Activated T-cell treated with anti-CD3 and anti-CD28 coated beads, Interleukin-2, amount 50 U/mL, for 24 hours (primary cell): ENCODE measurements at places on chromosomes 4 and X.

- H3K4me1 ChIP-seq, result peaks cover 32% of the 10 kb centered on the region
- peaks cover 16% of the 10 kb centered on the region for H3K27me3 ChIP-seq
- no peak for DNase-seq
- no peak overlapping the region for H3K4me3 ChIP-seq
These were observed 28.3 kb downstream of the NBDY start for GRCh38 chrX:56757327-56757726.

- peaks cover 15% of the 10 kb centered on the region for H3K27me3 ChIP-seq
- H3K36me3 ChIP-seq, result no peaks in the 10 kb centered on the region
- H3K4me3 ChIP-seq, result no peak overlapping the region
- no peaks in the 10 kb centered on the region for H3K4me1 ChIP-seq
- no peak overlapping the region for H3K27ac ChIP-seq
These were observed 86.2 kb downstream of the PPEF1 start for GRCh38 chrX:18793601-18794089.

- no peaks in the 10 kb centered on the region for H3K4me1 ChIP-seq
- no peak overlapping the region for H3K4me3 ChIP-seq
- no peak for DNase-seq
- H3K27ac ChIP-seq, result no peak overlapping the region
- H3K36me3 ChIP-seq, result no peaks in the 10 kb centered on the region
These were observed 41.5 kb downstream of the PASD1 start for GRCh38 chrX:151604931-151605330.

DNA sequence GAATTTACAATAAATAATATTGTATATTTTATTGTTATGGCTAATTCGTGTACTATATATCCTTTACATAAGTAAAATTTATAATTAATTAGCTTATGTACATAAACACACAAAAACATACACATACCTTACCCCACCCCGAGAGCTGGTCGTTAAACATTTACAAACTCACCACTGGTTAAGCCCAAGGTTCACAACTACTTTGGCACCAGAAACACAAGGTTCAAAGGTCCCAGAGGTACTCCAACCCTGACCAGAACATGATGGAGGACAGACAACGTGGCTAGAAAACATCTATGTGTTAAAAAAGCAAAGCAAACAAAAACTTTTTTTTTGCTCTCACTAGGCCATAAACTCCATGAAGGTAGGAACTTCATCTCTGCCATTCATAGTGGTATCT, 37.7 kb downstream of the SLC25A5 start:
- DNase-seq, result no peak
- no peak overlapping the region for H3K27ac ChIP-seq
- H3K27me3 ChIP-seq, result peaks cover 13% of the 10 kb centered on the region
- H3K4me1 ChIP-seq, result peaks cover 10% of the 10 kb centered on the region
- no peak overlapping the region for H3K4me3 ChIP-seq

GRCh38 chr4:186485561-186486062, 69.8 kb downstream of the MTNR1A start:
- H3K36me3 ChIP-seq, result no peaks in the 10 kb centered on the region
- no peaks in the 10 kb centered on the region for H3K27me3 ChIP-seq
- H3K4me1 ChIP-seq, result no peaks in the 10 kb centered on the region

- H3K4me1 ChIP-seq, result peaks cover 5% of the 10 kb centered on the region
- DNase-seq, result no peak
- H3K4me3 ChIP-seq, result no peak overlapping the region
- H3K27ac ChIP-seq, result no peak overlapping the region
- H3K36me3 ChIP-seq, result no peaks in the 10 kb centered on the region
- peaks cover 22% of the 10 kb centered on the region for H3K27me3 ChIP-seq
These were observed 76.6 kb downstream of the TBC1D9 start for GRCh38 chr4:140679576-140679975.

DNA sequence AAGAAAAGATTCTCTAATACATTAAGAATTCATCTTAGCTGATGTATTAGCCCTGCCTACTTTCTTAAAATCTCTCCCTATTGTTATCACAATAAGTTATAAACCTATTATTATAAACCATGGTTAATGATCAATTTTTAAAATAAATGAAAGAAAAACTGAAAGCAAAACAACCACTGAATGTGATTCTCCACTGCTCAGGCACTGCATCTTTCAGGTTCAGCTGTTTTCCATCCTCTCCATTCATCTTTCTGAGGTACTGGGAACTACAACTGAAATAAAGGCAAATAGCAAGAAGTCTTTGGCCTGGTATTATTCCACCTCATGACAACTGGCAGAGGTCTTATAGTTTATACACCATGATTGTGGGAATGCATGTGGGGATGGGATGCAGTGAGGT, 798.9 kb upstream of the AADAT start:
- no peak for DNase-seq
- no peaks in the 10 kb centered on the region for H3K36me3 ChIP-seq
- H3K27ac ChIP-seq, result no peak overlapping the region

DNA sequence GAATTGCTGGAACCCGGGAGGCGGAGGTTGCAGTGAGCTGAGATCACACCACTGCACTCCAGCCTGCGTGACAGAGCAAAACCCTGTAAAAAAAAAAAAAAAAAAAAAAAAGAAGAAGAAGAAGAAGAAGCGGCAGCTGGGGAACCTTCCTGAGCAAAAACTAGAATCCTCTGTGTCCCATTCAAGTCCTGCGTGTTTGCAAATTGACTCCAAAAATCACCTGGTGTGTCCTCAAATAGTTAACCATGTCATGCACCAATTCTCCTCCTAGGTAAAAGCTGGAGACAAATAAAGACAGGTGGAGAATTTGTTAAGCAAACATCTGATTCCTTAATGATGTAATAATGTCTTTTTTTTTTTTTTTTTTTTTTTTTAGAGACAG, 31.9 kb upstream of the ASMTL start:
- H3K27me3 ChIP-seq, result no peaks in the 10 kb centered on the region
- DNase-seq, result no peak
- no peak overlapping the region for H3K4me3 ChIP-seq
- peaks cover 45% of the 10 kb centered on the region for H3K4me1 ChIP-seq
- H3K27ac ChIP-seq, result peak overlapping the region; percentile 77

- no peaks in the 10 kb centered on the region for H3K36me3 ChIP-seq
- no peak overlapping the region for H3K27ac ChIP-seq
- no peak overlapping the region for H3K4me3 ChIP-seq
- no peak for DNase-seq
These were observed 22.5 kb upstream of the GPC4 start for GRCh38 chrX:133437766-133438165.

- no peak overlapping the region for H3K4me3 ChIP-seq
- no peak overlapping the region for H3K27ac ChIP-seq
- peaks cover 33% of the 10 kb centered on the region for H3K36me3 ChIP-seq
- H3K4me1 ChIP-seq, result peaks cover 16% of the 10 kb centered on the region
- no peaks in the 10 kb centered on the region for H3K27me3 ChIP-seq
These were observed 116.8 kb downstream of the AFAP1 start for GRCh38 chr4:7822877-7823276.

DNA sequence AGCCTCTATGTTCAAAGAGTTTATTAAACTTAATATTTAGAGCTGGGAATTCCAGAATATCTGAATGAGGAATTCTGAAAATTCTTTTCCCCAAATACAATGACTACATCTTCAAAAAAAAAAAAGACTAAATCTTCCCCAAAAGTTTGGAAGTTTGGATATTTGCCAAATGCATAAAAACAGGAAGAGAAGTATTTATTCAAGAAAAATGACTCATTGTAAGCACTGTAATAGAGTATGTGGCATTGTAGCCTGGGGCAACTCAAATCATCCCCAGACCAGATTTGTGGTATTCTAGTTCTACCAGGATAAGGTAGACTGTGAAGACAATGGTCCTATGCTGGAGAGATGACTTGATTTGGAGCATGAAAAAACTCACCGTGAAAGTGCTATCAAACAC, 78.5 kb upstream of the PDHA2 start:
- H3K4me1 ChIP-seq, result no peaks in the 10 kb centered on the region
- no peaks in the 10 kb centered on the region for H3K27me3 ChIP-seq
- no peak overlapping the region for H3K4me3 ChIP-seq
- no peak for DNase-seq
- H3K27ac ChIP-seq, result no peak overlapping the region
- no peaks in the 10 kb centered on the region for H3K36me3 ChIP-seq

- peak; percentile 37 for DNase-seq
- H3K4me1 ChIP-seq, result peaks cover 27% of the 10 kb centered on the region
- peak overlapping the region; percentile 88 for H3K4me3 ChIP-seq
- H3K27ac ChIP-seq, result peak overlapping the region; percentile 86
These were observed 1.3 kb downstream of the LCORL start for GRCh38 chr4:18020145-18020670.

- peaks cover 14% of the 10 kb centered on the region for H3K4me1 ChIP-seq
- DNase-seq, result no peak
- H3K36me3 ChIP-seq, result no peaks in the 10 kb centered on the region
- no peak overlapping the region for H3K4me3 ChIP-seq
- peaks cover 4% of the 10 kb centered on the region for H3K27me3 ChIP-seq
These were observed 16.5 kb downstream of the RXFP1 start for GRCh38 chr4:158538176-158538575.

DNA sequence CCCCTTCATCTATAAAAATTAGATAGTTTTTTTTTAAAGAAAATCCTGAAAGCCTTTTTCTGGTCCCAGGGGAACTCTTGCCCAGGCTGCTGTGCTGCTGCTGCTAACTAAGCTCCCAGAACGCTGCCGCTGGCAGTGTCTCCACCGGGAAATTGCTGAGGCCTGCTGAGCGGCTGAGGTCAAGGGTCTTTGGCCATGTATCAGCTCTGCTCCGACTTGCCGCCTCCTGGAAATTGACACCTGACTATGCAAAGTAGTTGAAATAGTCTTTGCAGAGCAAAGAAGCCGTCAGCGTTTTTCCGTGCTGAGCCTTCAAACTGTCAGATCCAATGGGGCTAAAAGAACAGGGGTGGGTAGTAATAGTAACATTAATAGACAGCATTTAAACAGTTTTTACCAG, 839 bp downstream of the QDPR start:
- peak overlapping the region; percentile 90 for H3K27ac ChIP-seq
- peak; percentile 32 for DNase-seq
- peaks cover 39% of the 10 kb centered on the region for H3K4me1 ChIP-seq
- peak overlapping the region; percentile 91 for H3K4me3 ChIP-seq
- H3K27me3 ChIP-seq, result no peaks in the 10 kb centered on the region

- H3K4me3 ChIP-seq, result no peak overlapping the region
- no peak for DNase-seq
- H3K27me3 ChIP-seq, result no peaks in the 10 kb centered on the region
- H3K36me3 ChIP-seq, result no peaks in the 10 kb centered on the region
These were observed 53.1 kb downstream of the FAM114A1 start for GRCh38 chr4:38920677-38921076.

- no peak overlapping the region for H3K27ac ChIP-seq
- H3K27me3 ChIP-seq, result peaks cover 8% of the 10 kb centered on the region
- H3K36me3 ChIP-seq, result no peaks in the 10 kb centered on the region
- no peak for DNase-seq
- H3K4me1 ChIP-seq, result no peaks in the 10 kb centered on the region
- no peak overlapping the region for H3K4me3 ChIP-seq
These were observed 445.6 kb downstream of the ACTRT1 start for GRCh38 chrX:127606590-127606989.

DNA sequence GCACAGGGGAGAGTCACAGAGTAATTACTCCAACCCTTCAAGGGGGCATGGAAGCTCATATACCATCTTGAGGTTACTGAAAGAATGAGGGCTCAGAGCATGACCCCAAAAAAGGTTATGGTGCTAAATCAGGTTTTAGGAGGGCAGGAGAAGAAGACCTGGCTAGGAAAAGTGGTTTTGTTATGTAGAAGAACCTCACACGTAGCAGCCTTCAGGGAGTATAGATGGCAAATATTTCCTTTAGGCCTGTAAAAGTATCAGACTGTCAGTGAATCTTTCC, 102.0 kb upstream of the PDE5A start:
- no peak for DNase-seq
- H3K4me1 ChIP-seq, result no peaks in the 10 kb centered on the region
- H3K27ac ChIP-seq, result no peak overlapping the region
- H3K4me3 ChIP-seq, result no peak overlapping the region

GRCh38 chr4:70688795-70689231, 481 bp downstream of the UTP3 start:
- H3K4me3 ChIP-seq, result peak overlapping the region; percentile 98
- H3K36me3 ChIP-seq, result peaks cover 53% of the 10 kb centered on the region
- DNase-seq, result no peak

- H3K4me3 ChIP-seq, result peak overlapping the region; percentile 91
- H3K4me1 ChIP-seq, result peaks cover 76% of the 10 kb centered on the region
- H3K27ac ChIP-seq, result peak overlapping the region; percentile 95
- no peaks in the 10 kb centered on the region for H3K27me3 ChIP-seq
These were observed 7.9 kb downstream of the RHOH start for GRCh38 chr4:40204507-40205258.

- H3K27ac ChIP-seq, result peak overlapping the region; percentile 99
- H3K27me3 ChIP-seq, result no peaks in the 10 kb centered on the region
- H3K4me1 ChIP-seq, result peaks cover 61% of the 10 kb centered on the region
These were observed 2.2 kb downstream of the CLCN3 start for GRCh38 chr4:169622566-169622965.

GRCh38 chr4:52935317-52935716, 73.2 kb downstream of the RASL11B start:
- peaks cover 19% of the 10 kb centered on the region for H3K36me3 ChIP-seq
- H3K27ac ChIP-seq, result no peak overlapping the region
- no peak for DNase-seq
- H3K27me3 ChIP-seq, result no peaks in the 10 kb centered on the region
- no peaks in the 10 kb centered on the region for H3K4me1 ChIP-seq

DNA sequence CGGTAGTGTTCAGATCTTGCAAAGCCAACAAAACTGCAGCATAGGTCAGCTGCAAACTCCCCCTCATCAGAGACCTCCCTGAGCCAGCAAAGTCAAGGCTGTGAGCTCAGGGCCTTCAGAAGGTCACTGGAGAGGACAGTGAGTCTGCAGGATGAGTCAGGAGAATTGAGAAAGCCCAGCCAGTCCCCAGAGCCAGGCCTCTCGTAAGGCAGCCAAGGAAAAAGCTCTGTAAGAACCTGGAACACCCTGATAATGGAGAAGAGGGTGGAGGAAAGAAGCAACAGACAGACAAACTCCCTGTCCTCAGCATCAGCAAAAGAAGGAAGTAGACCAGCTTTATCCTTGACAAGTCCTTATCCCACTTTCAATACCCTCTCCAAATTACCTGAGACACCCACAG, 33.0 kb downstream of the GRIA3 start:
- no peak overlapping the region for H3K4me3 ChIP-seq
- no peak for DNase-seq
- H3K27me3 ChIP-seq, result peaks cover 16% of the 10 kb centered on the region
- no peaks in the 10 kb centered on the region for H3K4me1 ChIP-seq
- H3K27ac ChIP-seq, result no peak overlapping the region

GRCh38 chr4:185591679-185592141, 56.4 kb upstream of the PDLIM3 start:
- H3K36me3 ChIP-seq, result no peaks in the 10 kb centered on the region
- H3K27me3 ChIP-seq, result peaks cover 58% of the 10 kb centered on the region
- H3K4me1 ChIP-seq, result peaks cover 12% of the 10 kb centered on the region

DNA sequence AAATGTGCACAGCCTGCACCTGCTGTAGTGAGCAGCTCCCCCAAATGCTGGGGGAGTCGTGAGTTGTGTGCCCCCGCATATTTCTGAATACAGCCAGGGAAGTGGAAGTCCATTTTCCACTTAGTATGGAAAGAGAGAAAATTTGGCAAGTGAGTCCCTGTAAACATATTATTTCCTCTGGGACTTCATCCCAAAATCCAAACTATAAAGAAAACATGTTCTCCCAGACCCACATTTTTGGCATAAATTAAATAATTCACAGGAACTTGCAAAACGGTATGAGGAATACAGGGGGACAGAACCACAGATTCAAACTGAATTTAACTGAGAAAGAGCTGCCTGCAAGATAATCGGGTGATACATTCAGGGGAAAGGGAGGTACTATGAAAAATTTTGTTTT, 107.2 kb downstream of the GPR143 start:
- H3K27ac ChIP-seq, result no peak overlapping the region
- H3K4me1 ChIP-seq, result no peaks in the 10 kb centered on the region
- no peak for DNase-seq
- H3K27me3 ChIP-seq, result no peaks in the 10 kb centered on the region
- no peak overlapping the region for H3K4me3 ChIP-seq
